HuH-7.5 (cell line): ENCODE measurements at places on chromosomes 16 and 17.

DNA sequence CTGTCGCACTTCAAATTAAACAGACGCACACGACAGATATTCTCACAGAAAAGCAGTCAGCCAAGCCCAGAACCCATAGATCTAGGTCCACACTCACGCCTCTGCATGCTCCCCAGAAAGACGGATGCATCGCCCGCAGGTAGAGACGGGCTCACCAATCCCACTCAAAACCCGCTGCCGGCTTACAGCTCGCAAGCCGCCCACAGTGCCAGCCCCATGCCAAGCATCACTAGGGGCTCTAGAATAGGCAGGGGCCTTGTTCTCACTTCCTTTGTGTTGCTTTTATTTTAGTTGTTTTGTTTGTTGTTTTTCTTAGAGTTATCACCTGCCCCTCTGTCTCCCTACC is 336 bp upstream of the BMERB1 start:
- DNase-seq = no peak

GRCh38 chr17:1162116-1162855 is 17.5 kb downstream of the ABR start:
- no peak for DNase-seq

DNA sequence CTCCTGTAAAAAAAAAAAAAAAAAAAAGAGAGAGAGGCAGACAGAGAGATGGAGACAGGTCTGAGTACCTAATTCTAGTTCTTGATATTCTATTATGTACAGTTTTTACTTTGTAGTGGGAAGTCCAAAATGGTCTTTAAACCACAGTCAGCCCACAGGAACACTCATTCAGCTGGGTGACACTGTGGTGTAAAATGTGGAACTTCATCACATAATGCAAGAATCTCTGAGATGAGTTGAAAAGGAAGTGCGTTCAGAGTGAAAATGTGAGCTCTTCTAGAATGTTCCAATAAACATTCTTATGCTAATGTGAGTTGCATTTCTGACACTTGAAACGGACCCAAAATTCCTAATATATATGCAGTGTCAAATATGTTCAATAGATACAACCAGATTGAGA is 972.1 kb downstream of the CDH11 start:
- DNase-seq = no peak

- DNase-seq = no peak
These were observed 8.1 kb upstream of the PMP22 start for GRCh38 chr17:15273141-15273793.

- no peak for DNase-seq
These were observed 82.4 kb upstream of the KIFC3 start for GRCh38 chr16:57884655-57885133.

- no peak for DNase-seq
These were observed 197.0 kb downstream of the AXIN2 start for GRCh38 chr17:65364438-65364837.

DNA sequence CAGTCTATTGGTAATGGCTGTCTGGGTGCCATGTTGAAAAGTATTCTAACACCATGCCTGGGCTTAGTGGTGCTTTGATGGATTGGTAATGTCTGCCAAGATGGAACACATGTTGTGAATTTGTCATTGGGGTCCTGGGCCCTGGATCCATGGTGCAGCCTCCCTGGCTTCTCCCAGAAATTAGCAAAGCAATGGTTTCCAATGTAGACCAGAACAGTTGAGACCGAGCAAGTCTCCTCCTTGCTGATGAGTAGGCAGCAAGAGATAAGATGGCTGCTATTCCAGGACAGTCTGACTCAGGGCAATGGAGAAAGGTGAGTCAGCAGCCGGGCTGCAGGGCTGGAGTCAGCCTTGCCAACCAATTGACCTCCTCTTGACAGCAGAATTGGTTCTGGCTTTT is 30.8 kb downstream of the GPR139 start:
- no peak for DNase-seq

GRCh38 chr16:27366687-27367460 is 35.1 kb upstream of the IL21R start:
- DNase-seq = no peak

DNA sequence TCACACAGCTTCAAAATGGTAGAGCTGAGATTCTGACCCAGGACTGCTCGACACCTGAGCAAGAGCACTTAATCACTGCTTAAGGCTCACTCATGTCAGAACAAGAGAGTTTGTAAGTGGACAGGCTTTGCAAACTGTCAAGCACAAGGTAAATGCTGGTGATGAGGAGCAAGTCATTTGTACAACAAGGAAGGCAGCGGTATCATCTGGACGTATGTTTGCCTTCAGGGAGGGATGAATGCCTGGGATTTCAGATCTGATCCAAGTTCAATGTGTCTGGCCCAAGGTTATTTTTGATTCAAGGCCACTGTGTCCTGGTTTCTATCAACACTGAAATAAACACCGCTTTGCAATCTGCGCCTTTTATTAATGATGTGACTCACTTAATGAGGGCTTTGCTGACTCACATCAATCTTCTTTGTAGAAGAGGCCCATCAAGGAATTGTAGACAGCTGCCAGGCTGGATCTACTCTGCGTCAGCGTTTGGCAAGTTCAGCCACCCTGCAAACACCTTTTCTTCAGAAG is 174.4 kb upstream of the HS3ST3A1 start:
- DNase-seq = no peak

- no peak for DNase-seq
These were observed 57.3 kb downstream of the COG7 start for GRCh38 chr16:23395732-23396131.

DNA sequence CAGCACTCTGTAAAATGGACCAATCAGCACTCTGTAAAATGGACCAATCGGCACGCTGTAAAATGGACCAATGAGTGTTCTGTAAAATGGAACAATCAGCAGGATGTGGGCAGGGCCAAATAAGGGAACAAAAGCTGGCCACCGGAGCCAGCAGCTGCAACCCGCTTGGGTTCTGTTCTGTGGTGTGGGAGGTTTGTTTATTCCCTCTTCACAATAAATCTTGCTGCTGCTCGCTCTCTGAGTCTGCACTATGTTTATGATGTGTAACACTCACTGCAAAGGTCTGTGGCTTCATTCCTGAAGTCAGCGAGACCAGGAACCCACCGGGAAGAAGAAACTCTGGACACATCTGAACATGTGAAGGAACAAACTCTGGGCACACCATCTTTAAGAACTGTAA is 20.5 kb downstream of the TMEM100 start:
- DNase-seq = no peak

GRCh38 chr16:68887107-68887506 is 43.8 kb downstream of the TANGO6 start:
- DNase-seq = no peak
